AML-193 (cell line): ENCODE measurements at places on chromosomes 7 and 10.

DNA sequence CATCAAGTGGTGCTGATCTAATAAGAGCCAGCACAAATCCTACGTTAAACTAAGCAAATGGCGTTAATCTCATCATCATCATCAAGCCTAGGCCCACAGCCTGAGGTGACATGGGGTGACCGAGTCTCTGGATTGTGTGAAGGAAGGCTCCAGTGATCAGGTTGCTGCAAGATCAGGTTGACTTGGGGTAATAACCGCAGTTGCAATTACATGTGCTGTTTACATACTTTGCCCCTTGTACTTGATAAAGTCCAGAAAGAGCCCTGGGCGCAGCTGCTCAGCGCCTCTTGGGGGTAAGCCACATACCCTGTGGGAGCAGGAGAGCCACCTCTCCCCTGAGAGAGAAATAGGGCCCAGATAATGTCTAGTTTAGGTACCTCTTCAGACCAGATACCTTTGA is 228.1 kb downstream of the WDR11 start:
- DNase-seq, result no peak

- no peak for DNase-seq
These were observed 1104.1 kb upstream of the PHF14 start for GRCh38 chr7:9869566-9869965.

DNA sequence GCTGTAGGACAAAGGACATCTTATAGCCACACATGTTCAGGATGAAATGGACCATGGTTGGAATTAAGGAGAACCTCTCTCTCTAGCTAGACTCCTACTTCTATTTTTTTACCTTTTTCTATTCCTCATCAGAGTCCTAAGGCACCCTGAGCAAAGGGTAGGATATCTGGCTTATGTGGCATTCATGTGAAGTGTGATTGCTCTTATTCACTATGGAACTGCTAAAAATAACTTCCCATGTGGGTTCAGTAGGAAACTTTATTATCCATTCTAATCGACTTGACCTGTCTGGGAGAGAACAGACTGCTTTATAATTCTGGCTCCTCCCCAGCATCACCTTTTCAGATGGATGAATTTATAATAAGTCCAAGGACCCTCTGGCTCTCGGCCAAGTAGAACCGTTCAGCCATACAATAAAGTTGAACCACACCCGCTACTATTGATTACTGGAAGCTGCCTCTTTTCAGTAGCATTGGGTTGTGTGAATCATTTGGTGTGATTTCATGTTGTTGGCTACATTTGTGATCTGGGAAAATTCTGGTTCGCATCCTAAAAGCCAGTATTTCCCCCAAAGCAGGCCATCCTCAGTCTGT is 117.5 kb downstream of the NRF1 start:
- no peak for DNase-seq

DNA sequence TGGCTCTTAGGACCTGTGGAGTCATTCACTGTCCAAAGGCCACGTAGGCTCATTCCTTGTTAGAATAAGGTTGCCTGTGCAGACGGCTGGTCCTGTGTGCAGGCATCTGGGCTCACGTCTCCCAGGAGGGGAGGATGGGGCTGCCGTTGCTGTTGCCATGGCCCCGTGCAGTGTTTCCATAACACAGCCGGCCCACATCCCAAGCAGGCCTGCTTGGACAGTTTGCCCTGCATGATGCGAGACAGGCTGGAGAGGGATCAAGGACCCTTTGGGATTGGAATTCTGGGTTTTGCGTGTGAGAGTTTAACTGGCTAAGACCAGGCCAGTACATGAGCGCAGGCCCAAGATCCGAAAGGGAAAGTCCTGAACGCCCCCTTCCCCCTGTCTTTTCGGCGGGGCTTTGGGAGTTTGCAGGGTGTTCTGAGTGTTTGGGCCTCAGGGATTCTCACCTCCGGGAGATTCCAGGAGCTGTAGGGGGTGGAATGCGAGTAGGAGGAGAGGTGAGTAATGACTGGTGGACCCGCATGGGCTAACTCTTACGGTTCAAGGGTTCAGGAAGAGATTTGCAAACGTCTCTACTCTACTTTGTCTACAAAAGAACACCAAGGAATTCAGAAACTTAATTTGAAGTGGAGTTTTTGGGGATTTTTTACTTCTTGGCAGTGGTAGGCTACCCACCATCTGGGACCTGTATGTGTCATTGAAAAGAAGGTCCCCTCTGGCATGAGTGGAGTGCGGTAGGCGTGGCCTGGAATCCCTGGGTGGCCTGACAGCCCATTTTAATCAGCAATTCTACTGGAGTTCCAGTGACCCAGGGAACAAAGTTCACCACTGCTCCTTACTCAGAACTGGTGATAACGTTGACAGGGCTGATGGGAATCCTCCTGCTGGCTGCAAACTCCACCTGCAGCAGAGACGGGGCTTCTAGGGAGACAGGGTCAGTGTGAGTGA is 125.4 kb downstream of the ITIH5 start:
- DNase-seq, result no peak

GRCh38 chr10:58326967-58327381 is 7.8 kb upstream of the UBE2D1 start:
- DNase-seq, result no peak

- no peak for DNase-seq
These were observed 179.4 kb downstream of the ELFN1 start for GRCh38 chr7:1849351-1850041.

GRCh38 chr10:131267814-131268095 is 43.8 kb downstream of the TCERG1L start:
- no peak for DNase-seq

DNA sequence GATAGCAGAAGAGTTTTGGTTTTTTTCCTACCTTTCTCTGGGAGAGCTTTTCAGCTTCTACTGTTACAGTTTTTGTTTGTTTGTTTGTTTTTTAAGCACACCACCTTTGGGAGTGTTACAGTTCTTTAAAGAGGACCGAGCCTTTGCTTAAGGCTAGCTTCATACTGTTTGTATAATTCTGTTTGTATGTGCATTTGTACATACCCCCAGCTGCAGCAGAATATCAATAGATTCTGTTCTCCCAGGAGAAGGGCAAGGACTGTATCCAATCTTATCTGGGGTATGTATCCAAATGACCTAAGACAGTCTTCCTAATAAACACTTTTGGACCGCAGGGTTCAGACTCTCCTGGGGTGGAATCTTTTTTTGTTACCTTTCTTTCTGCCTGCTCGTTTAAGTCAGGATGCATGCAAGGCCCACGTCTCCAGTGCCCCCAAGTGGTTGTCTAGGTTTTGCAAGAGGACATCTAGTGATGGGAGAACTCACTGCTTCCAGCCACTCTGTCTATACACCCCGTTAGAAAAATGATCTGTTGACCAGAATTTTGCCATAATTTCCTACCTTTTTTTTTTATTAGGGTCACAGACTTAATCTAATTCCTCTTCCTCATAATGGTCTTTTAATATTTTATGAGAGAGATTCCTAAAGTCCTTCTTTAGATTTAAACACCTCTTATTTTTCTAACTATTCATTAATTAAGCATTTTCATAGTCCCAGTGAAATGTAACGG is 23.9 kb downstream of the NRF1 start:
- DNase-seq, result peak; percentile 78

GRCh38 chr10:132668048-132668394 is 117.9 kb downstream of the NKX6-2 start:
- no peak for DNase-seq

DNA sequence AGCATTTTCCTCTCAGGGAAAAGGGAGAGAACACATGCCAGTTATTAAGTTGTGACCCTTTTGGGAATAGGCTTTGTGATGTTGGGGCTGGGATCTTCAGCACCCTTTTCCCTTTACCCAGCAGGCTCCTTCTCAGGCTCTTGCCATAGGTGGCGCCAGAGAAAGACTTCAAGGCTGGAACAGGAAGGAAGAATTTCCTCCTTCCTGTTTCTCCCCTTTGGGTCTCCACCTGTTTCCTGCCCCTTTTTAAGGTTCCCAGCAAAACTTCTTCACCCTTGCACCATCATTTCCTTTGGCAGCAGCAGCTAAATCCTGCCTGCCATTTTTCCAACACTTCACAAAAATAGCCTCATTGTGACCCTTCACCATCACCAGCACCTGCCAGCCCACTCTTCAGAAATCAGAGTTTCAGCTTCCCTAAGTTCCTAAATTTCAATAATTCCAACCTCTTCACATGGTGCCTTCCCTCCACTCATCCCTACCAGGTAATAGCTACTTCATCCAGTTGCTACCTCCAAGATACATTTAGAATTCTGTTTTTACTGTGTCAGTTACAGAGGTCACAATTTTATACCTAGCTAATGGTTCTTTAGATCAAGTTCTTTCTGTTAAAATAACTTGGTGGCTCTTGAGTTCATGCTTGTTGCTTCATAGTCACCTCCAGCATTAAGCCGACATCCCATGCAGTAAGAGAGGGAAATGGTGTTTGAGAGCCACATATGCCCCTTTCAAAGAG is 22.4 kb upstream of the FOXK1 start:
- DNase-seq, result peak; percentile 26

DNA sequence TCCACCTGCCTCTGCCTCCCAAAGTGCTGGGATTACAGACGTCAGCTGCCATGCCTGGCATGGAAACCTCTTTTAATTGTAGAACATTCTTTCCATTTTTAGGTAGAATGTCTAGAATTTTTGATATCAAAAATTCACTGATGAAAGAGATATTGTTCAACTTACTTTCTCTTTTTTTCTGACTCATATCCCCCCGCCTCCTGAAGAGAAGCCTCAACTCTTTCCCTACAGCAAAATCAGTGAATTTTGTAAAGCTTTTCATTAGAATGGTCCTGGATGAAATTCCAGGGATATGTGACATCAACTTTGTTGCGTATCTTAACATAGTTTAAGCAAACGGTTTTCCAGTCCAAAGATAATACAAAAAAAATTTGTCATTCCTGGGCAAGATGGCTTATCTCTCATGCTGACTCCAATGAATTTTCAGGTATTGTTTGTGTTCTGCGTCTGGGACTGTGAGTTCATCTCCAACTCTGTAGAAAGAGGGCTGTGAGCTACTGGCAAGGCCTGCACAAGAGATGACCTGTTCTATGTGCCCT is 256.8 kb downstream of the BMPER start:
- no peak for DNase-seq

GRCh38 chr7:82615527-82615926 is 171.9 kb upstream of the CACNA2D1 start:
- peak; percentile 50 for DNase-seq

- no peak for DNase-seq
These were observed 956 bp upstream of the KLHDC10 start for GRCh38 chr7:130069179-130069977.

DNA sequence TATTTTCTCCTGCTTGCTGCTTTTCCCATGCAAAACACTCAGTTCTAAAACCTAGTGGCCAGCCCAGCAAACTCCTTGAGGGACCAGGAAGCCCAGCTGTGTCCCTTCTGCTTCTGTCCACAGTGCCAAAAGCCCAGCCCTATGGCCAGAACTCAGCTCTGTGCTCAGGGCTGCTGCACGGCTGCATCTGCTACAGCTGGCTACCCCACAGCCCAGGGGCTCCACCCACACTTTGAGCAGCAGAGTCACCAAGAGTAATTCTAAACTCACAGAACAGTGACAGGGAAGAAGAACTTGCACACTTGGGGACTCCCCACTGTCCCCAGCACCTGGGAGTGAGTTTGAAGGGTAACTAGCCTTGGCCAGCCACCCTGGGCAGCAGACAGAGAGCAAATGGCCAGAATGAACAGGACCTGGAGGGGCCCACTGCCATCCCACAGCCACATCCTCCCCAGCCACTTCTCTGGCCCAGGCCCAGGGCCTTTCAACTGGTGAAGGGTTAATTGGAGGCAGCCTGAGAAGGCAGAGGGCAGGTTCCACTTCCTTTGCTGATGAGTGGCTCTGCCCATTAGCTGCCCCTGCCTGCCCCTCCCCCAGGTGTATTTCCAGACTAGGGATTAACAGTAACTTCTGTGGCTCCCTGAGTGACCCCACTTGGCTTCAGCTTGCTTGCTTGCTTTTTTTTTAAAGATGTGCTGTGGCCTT is 28.1 kb upstream of the TRIM8 start:
- DNase-seq, result no peak
